ENCODE measurements at places on chromosomes 1 and 21. TPM values are rescaled to one million over a fixed set of nuclear protein-coding genes. Genes with fewer than 3 reads are reported as not detected.
A peak's percentile ranks its signal among the peaks of the same experiment; 100 is the strongest.

DNA sequence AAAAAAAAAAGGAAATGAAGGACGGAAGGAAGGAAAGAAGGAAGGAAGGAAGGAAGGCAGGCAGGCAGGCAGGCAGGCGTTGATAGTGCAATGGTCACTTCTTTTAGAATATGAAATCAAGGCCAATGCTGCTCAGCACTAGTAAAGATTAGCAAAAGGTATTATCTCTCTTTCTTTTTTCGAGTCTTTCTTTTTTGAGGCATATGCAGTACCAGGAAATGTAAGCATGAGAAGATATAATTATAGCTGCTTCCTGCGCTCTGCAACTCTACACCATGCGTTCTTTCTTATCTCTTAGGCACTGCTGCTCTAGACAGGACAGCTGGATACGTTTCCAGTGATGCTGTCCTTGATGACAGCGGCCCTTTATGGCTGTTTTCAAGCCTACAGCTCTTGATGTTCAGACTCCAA lies 1512.5 kb upstream of the B3GALT2 start:
- no peak for DNase-seq

DNA sequence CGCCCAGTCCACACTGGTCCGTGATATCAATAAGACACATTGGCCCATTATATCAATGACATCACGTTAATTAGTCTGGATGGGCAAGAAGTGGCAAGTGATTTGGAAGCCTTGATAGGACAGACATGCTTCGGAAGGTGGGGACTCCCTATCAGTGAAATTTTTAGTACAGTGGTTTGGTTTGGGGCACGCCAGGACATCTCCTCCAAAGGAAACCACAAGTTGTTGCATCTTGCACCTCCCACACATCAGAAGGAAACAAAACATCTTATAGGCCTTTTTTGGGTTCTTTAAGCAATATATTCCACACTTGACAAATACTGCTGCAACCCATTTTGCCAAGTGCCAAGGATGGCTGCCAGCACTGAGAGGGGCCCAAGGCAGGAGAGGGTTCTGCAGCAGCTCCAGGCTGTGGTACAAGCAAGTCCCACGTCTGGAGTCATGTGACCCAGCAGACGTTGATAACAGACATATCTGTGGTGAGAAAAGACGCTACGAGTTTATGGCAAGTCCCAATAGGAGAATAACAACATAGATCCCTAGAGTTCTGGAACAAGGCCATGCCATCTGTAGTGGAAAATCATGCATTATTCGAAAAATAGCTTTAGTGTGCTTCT lies 95.3 kb upstream of the DISP3 start:
- DNase-seq = no peak

DNA sequence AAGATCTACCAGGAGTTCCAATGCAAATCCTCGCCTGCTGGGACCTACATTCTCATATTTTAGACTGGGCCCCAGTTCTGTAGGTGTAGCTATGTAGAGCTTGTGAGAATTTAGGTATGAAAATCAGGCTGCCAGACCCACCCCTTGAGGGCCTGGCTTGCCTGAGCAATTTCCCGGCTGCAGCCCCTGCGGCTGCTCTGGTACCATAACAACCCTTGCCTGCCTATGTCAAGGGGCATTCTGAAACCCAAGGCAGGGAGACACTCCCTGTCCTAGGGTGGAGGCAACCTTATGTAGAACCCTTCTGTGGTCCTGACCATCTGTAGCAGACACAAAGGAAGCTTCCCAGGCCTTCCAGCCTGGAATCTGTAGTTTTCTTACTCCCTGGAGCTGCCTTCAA lies 28.4 kb downstream of the VTCN1 start:
- no peak for DNase-seq

DNA sequence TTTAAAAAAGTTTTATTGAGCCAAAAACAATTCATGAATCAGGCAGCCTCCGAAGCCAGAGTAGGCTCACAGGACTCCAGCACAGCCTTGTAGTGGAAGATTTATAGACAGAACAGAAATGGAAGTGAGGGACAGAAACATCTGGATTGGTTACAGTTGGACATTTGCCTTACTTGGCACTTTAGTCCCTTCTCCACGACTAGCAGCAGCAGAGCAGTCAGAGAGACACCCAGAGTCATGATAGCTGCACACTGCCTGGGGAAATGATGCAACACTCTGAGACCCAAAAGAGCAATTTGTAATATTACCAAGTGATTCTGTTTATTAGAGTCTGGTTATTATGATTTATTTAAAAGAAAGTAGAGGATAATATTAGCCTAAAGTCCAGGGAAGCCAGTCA lies 72.2 kb upstream of the KRTAP11-1 start:
- no peak for DNase-seq

DNA sequence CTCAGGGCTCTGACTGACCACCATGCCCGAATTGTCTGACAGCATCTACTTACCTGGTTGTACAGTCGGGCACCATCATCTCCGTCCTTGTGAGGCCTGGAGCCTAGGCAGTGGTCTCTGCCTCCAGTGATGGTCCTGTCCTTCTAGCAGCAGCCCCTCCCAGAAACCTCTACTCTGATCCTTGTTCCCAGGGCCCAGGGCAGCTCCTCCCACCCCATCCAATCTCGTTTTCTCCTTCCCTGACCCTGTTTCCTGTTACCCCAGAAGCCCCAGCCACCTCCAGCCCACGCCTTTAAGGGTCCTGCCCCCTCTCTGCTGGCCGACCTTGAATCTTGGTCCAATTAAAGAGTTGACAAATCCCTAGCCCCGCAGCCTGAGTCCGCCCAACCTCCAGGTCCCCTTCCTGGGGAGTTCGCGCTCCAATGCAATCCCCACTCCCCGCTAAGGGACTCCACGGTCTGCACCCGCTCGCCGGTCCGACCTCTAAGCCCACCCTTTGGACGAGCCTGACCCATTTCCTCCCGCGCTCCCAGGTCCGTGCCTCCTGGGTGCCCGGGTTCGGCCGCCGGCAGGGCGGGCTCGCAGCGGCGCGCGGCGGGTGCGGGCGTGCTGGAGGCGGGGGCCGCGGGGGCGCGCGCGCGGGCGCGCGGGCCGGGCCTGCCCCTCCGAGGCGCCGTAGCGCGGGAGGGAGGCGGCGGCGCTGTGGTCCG lies at the start of gene B4GALT2:
B4GALT2 (plus strand) TSS at position 660 of the 710 bp plus-strand sequence. CDS start 1,951 bp downstream, outside the sequence.
- DNase-seq = peak; percentile 76

DNA sequence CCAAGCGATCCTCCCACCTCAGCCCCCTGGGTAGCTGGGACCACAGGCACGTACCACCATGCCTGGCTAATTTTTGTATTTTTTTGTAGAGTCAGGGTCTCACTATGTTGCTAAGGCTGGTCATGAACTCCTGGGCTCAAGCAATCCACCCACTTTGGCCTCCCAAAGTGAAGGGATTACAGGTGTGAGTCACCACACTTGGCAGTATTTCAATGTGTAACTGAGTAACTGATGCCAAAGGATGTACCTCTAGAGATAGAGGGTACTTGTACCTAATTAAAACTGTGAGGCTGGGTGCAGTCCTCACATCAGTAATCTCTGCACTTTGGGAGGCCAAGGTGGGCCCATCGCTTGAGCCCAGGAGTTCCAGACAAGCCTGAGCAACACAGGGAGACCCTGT lies 258.7 kb upstream of the DMRTA2 start:
- DNase-seq = no peak

GRCh38 chr1:51729824-51730301 lies 113.0 kb downstream of the OSBPL9 start:
- DNase-seq = no peak

GRCh38 chr1:201495551-201496295 lies 11.2 kb downstream of the CSRP1 start:
- peak; percentile 85 for DNase-seq

The SH2D1B gene
- 0.40 TPM for total RNA-seq

The SERPINC1 gene
- 0.25 TPM for total RNA-seq

The LHX8 gene
- total RNA-seq = not detected

The AADACL4 gene
- not detected for total RNA-seq

The SH2D2A gene
- total RNA-seq = 1.0 TPM

Data from left ventricle myocardium superior (tissue), 1 donor.